Stimulated activated CD8-positive, alpha-beta memory T cell treated with anti-CD3 and anti-CD28 coated beads, Interleukin-7, amount 100 ng/mL, for 1 hour (primary cell): ENCODE measurements at places on chromosomes 2 and 18.

DNA sequence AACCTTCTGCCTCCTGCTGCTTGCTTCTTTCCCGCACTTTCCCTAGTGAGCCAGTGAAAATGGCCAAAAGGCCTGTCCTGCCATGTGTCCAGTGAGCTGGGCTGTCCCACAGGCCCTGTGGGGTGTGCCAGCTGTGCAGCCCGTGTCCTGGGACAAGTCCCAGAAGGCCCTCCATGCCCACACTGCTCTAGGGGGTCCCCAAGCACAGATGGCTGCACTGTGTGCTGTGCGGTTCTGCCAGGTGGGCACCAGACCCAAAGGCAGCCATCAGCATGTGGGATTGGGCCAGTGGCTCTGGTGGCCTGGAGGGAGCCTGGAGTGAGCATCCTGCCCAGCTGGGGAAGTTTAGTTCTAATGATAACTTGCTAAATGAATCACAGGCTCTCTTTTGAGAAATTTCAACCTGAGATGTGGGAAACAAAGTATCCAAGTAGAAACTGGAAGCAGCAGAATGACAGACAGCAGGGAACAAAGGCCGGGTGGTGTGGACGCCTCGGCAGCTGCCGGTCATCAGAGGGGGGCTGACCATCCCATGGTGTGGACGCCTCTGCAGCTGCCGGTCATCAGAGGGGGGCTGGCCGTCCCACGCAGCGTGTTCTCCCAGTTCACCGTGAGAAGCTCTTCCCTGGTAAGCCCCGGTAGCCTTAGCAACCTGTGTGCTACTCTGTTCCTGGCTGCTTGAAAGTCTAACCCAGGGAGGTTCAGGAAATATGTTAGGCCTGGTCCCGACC lies 9.9 kb upstream of the CNDP2 start:
- DNase-seq: no peak

GRCh38 chr2:209474960-209475359 lies 51.1 kb downstream of the MAP2 start:
- DNase-seq: no peak

- DNase-seq: no peak
Measured at GRCh38 chr2:17195016-17195415, 323.2 kb downstream of the RAD51AP2 start.

DNA sequence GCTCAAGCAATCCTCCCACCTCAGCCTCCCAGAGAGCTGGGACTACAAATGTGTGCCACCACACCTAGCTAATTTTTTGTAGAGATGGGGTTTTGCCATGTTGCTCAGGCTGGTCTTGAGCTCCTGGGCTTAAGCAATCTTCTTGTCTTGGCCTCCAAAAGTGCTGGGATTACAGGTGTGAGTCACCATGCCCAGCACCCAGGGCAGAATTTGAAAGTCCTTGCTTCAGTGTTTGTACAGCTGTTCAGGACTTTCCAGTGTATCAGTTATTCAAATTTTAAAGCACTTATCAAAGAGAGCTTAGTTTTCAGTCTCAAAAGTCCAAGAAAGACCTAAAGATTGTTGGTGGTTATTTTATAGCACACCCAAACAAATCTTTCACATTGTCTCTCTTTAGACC lies 43.6 kb upstream of the VPS54 start:
- no peak for DNase-seq

- DNase-seq: no peak
Measured at GRCh38 chr2:27588308-27588707, 5.5 kb downstream of the ZNF512 start.

DNA sequence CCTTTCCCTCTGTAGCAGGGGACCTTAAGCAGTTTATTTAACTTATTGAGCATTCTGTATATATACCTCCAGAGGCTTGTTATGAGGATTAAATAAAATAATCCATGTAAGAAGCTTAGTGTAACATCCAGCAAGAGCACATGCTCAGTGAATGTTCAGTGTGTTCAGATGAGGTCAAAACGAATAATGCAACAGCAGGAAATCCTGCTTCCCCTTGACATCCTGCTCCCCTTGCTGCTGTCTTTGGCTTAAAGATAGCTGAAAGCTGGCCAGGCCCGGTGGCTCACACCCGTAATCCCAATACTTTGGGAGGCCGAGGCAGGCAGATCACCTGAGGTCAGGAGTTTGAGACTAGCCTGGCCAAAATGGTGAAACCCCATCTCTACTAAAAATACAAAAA lies 68.7 kb downstream of the COL4A4 start:
- no peak for DNase-seq

- no peak for DNase-seq
Measured at GRCh38 chr18:79953971-79954651, 2.7 kb upstream of the SLC66A2 start.

- DNase-seq: no peak
Measured at GRCh38 chr2:46339676-46340459, 42.7 kb downstream of the EPAS1 start.

GRCh38 chr2:105576440-105577241 lies 168.1 kb upstream of the NCK2 start:
- DNase-seq: no peak
